Endothelial cell (in vitro differentiated cells): ENCODE measurements at places on chromosomes 5 and 9.

DNA sequence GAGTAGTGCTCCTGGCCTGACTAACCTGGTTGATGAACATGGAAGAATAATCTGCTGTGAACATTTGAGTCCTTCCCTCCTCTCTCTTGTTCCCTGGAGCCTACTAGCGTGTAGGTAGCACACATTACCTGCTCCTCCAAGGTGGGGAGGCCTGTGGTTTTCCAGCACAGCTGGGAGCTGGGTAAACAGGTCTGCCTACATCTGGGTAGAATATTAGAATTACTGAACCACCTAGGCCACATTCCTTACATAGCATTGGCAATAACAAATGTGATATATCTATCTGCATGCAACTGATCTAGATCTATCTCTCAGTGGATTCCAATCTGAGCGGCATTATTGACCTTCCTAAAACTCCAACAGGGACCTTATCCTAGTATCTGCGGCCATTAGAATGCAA, 151.0 kb upstream of the ZNF366 start:
- no peak for DNase-seq

DNA sequence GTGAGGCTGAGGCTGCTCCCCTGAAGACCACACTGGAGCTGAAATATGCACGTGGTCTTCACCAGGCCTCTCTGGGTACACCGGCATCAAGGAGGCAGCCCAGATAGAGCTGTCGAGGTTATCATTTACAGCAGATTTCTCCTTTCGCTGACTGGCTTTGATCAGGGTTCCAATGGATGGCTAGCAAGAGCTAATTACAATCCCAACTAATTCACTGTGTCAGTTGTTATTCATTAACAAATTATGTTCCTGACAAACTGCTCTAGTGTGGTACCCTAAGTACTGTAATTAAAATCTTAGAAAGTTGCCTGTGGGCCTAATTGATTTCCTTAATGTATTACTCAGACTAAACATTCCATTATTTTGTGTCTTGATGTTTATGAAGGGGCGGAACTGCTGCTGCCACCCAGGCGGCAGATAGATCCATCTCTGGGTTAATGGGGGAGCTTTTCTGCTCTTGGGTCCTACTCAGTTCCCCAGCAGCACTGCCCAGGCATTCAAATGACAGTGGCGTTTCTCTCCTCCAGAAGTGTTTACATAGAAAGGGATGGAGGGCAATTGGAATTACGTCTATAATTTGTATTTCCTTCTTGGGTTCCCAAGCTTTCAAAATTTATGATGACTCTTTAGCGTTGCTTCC, 71.7 kb upstream of the RAD23B start:
- DNase-seq, result no peak

DNA sequence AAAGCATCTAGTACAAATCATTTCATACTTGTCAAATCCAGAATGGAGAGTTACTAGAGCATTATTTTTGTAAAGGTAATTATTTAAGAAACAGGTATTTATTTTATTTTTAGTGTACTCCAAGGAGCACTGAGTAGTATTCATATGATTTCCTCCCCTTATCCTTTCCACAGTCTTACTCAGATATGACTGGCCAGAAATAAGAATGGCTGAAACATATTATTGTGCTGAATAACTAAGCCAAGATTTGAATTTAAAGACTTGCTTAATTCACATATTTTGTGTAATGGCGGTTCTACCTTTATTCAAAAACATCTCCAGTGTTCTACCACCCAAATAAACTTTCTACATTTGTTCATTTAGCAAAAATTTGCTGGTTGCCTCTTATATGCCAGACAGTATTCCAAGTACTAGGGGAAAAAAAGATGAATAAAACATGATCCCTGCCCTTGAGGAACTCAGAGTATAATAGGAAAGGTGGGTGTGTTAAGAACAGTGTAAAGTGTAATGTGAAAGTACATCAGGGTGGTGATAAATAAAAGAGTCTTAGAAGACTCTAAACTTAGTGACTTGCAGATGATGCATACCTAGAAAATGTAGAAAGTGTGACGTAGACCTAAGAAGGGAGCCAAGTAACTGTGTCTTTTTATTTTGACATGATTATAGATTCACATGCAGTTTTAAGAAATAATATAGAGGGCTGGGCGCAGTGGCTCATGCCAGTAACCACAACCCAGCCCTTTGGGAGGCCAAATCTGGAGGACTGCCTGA, 110.4 kb upstream of the GRHPR start:
- DNase-seq, result no peak

DNA sequence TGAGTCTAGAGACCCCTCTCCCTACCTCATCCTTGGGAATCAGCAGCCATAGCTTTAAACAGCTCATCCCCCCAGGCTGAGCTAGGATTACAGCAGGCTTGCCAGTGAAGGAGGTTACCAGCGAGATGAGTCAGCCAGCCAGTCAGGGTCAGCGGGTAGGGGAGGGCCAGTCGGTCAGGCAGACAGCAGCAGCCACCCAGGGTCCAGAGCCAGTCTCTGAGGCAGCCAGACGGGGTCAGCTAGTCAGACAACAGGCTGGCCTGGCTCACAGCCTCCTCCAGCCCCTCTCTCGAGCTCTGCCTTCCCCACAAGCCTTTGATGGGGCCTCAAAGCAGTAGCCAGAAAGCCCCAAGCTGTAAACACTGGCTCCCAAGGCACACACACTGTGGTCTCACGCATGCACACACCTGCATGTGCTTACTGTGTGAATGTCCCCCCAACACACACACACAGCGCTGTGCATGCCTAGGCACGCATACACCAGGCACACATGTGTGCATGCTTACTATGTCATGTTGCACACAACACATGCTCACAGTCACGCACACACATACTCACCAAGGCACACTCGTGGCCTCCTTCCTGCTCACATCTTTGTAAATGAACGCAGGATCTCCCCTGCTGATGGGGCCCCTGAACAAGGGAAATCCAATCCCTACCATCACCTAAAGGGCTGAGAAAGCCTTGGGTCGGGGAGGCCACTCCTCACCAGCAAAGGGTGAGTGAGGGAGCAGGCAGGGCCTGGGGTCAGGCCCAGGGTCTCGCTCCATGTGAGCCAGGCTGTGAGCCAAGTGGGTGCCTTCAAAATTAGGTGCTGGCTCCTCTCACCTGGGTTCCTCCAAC, 28.2 kb upstream of the CPLX2 start:
- no peak for DNase-seq

DNA sequence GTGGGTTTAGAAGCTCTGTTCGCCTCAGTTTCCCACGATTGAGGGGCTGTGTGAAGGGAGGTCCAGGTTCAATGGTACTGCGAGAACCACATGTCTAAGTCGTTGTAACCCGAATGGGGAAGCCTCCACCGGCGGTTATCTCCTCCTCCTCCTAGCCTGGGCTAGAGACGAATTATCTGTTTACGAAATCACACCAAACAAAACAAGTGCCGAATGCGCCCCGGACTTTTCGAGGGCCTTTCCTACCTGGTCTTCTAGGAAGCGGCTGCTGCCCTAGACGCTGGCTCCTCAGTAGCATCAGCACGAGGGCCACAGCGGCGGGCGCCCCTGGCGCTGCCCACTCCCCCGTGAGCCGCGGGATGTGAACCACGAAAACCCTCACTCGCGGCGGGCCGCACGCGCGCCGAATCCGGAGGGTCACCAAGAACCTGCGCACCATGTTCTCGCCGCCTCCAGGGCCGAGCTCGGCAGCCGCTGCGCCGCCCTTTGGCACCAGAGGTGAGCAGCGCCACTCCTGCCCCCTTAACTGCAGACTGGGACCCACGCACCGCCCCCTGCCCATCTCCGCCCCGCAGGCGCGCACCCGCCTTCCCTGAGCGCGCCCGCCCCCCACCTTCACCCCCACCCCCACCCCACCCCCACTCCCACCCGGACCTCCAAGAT, at the start of gene CDKN2A:
TSS of gene CDKN2A (minus strand) at position 500 of the 663 bp plus-strand sequence.
- peak; percentile 42 for DNase-seq

DNA sequence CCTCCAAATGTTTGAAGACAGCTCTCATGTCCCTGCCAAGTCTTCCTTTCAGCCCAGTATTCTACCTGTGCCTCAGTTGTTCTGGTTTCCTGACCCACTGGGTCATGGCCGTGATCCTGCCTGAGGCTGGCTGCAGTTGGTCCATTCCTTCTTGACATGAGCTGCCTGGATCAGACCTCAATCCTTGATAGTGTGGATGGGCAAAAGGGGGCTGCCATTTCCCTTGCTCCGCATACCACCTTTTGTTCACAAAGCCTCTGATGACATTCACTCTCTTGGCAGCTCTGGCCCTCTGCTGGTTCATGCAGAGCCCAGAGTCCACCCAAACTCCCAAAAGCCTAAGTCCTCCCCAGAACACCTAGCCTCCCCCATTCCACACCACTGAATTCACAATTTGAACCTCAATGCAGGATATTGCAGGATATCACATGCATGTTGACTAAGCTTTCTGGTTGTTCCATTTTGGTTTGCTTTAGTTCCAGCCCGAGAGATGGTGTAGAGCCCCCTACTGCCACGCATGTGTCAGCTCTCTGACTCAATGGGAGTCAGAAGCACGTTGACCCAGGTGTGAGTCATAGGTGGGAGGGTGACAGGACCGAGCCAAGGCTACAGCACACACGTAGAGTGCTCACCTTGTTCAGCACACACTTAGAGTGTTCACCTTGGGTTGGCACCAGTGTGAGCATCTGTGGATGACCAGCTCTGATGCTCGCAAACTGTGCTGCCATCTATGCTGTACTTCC, 137.2 kb downstream of the MTX3 start:
- no peak for DNase-seq

- DNase-seq, result no peak
These were observed 617.6 kb downstream of the EBF1 start for GRCh38 chr5:158482125-158482524.
